ENCODE measurements at places on chromosomes 5 and 9. TPM values are rescaled to one million over a fixed set of nuclear protein-coding genes. Genes with fewer than 3 reads are reported as not detected.

OR1Q1 gene
- total RNA-seq: not detected

- DNase-seq: no peak
Observed at GRCh38 chr9:99038484-99038820, 66.5 kb upstream of the TGFBR1 start.

GRCh38 chr5:86460519-86460918, 157.2 kb upstream of the COX7C start:
- no peak for DNase-seq

DNA sequence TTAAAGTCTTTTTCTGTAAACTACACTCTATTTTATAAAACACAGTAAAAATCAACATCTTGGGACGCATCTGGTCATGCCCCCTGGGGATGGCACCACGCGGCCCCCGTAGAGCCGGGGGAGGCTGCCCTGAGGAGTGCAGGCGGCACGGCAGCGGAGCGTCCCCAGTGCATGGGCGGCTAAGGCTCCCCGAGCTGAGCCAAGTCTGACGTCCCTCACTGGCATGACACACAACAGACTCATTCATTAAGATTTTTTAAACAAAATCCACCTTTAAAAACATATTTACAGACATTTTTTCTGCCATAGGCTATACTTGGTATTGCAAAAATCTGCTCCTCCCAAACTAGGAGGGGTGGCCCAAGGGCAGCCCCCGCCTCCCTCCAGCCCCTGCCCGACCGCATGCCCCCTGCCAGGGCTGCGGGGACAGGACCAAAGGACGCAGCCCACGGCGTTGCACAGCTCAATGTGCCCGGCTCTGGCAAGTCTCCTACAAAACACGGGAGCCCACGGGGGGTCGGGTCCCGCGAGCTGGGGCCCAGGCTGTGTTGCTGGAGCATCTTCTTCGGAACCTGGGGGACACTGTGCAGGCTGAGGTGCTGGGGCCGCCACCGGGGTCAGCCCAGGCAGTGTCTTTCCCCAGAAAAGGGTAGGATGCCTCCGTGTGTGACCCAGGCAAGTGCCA, 11.8 kb upstream of the SEC16A start:
- DNase-seq: no peak

GRCh38 chr5:176542596-176543427, 5.6 kb upstream of the RNF44 start:
- DNase-seq: no peak

MZB1 gene
- total RNA-seq: not detected

EGFL7 gene
- total RNA-seq: 330 TPM

DNA sequence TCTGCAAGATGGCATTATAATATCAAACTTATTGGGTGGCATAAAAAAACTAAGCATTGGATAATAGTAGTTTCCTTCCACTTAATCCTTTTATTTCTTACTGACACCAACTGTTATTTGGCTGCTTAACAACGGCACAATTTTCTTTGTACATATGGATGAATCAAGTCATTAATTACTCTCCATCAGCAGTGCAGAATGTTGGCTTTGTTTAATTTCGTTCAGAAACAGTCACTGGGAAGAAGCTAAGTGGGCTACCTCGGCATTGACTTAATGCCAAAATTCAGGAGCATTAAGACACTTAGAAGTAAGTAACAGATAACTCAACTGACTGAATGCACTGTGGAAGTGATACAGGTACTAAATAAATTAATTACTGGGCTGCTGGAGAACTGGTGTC, 460.4 kb downstream of the CTNND2 start:
- no peak for DNase-seq

- DNase-seq: no peak
Observed at GRCh38 chr5:97635553-97635952, 452.5 kb upstream of the RIOK2 start.

DNA sequence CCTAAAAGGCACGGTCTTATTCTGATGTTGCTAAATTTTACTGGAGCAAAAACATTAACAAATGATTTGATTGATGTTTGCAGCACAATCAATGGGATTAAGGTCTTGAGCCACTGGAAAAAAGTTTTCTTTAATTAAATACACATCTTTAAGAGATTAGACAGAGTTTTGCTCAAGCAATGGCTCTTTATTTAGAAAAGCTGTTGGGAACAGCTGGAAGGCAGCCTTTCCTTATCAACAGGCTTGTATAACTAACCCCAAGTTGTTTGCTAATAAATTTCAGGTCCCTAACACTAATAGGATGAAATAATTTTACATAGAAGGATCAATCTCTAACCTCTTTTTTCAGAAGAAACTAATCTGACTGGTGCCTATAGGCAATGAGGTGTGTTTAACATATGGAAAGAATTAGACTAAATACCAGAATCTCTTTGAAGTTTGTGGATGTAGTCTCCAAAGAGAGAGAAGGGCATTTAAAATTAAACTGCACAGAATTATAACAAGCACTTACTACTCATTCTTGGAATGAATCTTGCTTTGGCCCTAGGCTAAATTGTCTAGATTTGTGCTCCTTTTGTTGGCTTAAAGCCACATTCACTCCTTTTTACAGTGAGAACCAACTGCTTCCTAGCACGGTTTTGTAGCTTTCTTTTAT, 67.3 kb upstream of the TNFAIP8 start:
- no peak for DNase-seq

- DNase-seq: peak; percentile 9
Observed at GRCh38 chr9:14715102-14715501, 7.4 kb downstream of the CER1 start.

DNA sequence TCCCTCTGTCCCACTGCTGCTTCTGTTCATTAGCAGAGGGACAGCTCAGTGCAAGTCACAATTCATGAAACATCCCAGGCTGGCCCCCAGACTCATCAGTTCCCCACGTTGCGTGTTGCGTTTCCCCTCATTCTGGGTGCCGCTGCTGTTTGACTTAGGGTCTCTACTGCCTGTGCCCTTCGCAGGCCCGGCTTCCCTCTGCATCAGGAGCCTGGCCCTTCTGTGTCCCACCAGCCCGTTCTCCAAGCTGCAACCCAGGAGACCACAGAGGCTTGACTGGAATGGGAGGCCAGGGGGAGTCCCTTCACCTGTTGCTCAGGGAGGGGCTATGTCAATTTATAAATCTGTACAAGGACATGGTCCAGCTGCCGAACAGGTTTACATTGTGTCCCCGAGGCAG, 53.9 kb upstream of the SUSD3 start:
- DNase-seq: no peak

GRCh38 chr9:128629136-128629535, 27.5 kb downstream of the DYNC2I2 start:
- no peak for DNase-seq

DNA sequence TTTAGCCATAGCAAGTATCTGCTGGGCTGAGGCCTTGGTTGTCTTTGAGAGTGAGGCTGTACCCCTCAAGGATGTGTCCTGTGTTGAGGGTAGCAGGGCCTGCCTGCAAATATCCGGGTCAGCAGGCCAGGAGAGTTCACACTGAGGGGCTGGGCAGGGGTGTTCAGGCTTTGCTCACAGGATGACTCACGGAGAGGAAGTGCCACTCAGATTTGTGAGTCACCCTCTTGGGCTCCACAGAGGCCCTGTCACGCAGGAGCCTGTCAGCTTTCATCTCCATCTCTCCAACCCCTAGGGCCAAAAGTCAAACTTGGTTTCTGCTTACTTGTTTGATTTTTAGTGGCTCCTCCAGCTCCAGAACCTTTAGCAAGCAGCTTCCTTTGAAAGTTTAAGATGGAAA, 211.5 kb downstream of the SEC61B start:
- DNase-seq: peak; percentile 88

NXNL2 gene
- total RNA-seq: 0.13 TPM

- DNase-seq: no peak
Observed at GRCh38 chr9:110303133-110303532, 34.5 kb downstream of the TXNDC8 start.

RECK gene
- 21.7 TPM for total RNA-seq

GRCh38 chr5:129362456-129362855, 97.6 kb upstream of the ADAMTS19 start:
- DNase-seq: no peak

Data from dermis microvascular lymphatic vessel endothelial cell (primary cell).